ENCODE measurements at places on chromosomes 4 and X.

- no peak for DNase-seq
Observed at GRCh38 chr4:123651066-123651465, 254.5 kb downstream of the SPRY1 start.

- no peak for DNase-seq
Observed at GRCh38 chr4:78659264-78659663, 107.7 kb downstream of the ANXA3 start.

- DNase-seq, result no peak
Observed at GRCh38 chr4:74282926-74283325, 25.3 kb upstream of the EPGN start.

DNA sequence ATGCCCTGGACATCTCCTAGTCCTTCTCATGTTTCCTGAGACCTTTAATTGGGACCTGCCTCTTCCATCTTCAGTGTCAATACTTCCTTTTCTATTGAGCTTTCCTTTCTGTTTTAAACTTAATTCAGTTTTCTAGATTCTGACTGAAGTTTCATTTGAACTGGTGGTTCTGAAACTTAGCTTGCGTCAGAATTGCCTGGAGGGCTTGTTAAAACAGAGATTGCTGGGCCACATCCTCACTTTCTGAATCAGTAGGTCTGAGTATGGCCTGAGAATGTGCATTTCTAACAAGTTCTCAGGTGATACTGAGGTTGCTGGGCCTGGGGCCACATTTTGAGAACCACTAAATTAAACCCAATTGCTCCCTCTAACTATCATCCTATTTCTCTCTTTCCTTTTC lies 152.1 kb upstream of the DGKK start:
- no peak for DNase-seq

DNA sequence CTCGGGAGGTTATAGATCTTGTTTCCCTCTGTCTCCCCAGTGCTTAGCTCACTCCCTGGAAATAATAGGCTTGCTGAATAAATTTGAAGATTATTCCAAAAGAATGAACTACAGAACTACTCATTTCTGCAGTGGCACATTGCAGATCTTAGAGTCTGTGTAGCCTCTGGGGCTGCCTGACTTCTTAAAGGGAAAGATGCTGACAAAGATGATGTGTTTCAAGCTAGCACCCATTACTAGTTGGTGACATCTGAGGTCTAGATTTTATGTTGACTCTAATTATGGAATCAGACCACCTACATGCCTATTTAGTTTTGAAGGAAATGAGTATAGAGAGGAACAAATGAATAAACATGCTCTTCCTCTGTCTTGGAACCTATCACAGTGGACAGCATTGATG lies 123.7 kb upstream of the KCNIP4 start:
- no peak for DNase-seq

DNA sequence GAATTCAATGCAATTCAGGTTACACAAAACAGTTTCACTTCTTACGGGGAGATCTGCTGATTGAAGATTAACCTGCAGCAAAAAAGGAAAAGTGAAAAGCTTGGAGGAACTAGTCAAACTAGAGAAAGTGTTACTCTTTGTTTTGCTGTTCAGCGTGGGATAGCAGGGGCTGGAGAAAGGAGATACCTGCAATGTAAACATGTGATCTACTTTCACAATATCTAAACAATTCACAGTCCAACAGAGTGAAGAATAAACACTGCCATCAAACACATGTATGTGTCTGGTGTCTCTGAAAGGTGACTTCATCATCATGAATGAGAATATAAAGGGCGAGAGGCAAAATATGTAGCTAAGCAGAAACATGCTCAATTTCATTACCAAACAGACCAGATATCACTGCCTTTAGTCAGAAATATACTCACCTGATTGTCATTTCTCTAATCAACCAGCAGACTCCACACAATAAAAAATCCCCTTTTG lies 26.4 kb downstream of the NIPAL1 start:
- DNase-seq, result no peak

DNA sequence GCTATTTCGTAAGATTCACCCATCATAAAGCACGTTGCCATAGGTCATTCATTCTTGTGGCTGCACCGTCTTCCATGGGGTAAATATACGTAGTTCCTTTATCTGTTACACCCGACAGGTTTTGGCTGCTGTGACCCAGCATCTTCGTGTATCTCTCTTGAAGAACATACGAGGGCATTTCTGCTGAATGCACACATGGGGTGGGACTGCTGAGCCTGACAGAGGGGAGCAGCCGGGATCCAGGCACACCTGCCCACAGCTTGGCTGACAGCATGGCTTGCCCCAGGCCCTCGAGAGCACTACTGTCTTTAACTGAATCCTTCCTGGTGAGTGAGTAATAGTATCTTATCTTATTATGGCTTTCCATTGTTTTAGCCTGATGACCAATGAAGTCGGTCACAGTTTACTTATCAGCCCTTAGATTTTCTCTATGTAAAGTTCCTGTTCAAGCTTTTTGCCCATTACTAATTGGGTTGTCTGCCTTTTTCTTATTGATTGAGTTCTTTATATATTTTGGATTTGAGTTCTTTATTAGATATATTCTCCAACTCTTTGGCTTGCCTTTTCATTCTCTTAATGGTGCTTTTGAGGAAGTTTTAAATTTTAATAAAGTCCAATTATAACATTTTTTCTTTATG lies 45.0 kb upstream of the MXD4 start:
- no peak for DNase-seq

- no peak for DNase-seq
Observed at GRCh38 chr4:89298788-89299152, 8.8 kb downstream of the GPRIN3 start.

- DNase-seq, result no peak
Observed at GRCh38 chrX:132748909-132749308, 209.5 kb downstream of the HS6ST2 start.

DNA sequence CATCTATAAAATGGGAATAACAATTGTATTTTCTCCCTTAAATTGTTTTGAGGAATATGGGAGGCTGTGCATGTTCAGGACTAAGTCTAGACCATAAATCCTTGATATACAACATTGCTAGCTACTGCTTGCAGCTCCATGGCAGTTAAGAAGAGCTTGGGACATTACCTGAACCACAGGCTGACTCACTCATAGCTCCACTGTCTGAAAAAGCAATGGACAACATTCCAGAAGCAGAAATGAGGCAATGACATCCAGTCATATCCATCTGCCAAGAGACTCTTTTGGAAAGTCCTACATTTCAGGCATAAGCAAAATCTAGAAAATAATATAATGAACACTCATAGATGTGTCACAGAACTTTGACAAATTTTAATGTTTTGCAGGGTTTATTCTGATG lies 167.3 kb upstream of the LEF1 start:
- DNase-seq, result no peak

DNA sequence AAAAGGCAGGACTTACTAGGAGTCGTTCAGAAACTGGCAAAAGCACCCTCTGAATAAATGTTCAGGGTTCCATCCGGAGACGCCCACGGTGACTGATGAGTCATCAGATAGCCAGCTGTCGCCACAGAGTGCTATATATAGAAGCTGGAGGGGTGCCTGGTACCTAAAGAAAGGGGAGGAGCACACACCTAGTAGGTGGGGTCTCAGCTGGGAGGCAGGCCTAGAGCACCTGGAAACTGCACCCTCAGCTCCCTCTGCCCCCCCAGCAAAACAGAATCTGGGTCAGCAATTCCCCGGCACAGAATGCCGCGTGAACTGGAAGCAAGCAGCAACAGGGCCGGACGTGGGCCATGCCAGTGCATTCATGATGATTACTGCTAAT lies 242.0 kb downstream of the BCOR start:
- DNase-seq, result no peak

DNA sequence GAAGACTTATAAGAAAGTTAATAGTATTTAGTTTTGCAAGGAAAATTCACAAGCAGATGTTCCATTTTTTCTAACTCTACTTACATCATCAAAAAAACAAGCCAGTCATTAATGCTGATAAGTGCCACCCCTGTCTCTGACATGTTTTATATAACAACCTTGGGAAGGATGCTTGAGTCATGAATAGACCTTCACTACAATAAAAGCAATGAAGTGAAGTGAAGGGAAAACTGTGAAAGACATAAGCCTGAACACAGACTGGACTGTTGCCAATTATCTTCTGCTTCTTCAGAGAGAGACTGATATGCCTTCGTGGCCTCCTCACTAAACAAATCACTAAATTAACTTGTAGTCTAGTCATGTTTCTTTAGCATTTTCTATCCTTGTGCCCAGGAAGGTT lies 353.2 kb downstream of the PDHA2 start:
- no peak for DNase-seq

DNA sequence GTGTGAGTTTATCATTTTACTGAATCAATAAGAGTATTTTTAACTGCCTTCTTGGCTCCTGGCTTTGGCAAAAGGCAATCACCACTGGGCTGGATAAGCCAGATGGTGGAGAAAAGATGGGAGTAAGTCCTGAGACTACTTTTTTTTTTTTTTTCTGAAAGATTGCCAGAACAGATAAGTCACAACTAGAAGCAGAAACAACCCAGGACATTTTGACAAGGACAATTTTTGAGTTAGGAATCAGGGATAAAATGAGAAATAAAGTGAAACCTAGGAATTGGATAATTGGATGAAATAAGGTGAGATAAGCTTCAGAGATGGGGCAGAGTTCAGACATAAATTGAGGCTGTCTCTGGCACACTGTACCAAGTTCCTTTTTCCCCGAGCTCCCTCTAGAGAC lies 471.0 kb downstream of the KLHL13 start:
- no peak for DNase-seq

GRCh38 chr4:163762741-163763140 lies 268.3 kb downstream of the TMA16 start:
- no peak for DNase-seq

- DNase-seq, result no peak
Observed at GRCh38 chrX:29662101-29662500, 553.3 kb upstream of the MAGEB2 start.

DNA sequence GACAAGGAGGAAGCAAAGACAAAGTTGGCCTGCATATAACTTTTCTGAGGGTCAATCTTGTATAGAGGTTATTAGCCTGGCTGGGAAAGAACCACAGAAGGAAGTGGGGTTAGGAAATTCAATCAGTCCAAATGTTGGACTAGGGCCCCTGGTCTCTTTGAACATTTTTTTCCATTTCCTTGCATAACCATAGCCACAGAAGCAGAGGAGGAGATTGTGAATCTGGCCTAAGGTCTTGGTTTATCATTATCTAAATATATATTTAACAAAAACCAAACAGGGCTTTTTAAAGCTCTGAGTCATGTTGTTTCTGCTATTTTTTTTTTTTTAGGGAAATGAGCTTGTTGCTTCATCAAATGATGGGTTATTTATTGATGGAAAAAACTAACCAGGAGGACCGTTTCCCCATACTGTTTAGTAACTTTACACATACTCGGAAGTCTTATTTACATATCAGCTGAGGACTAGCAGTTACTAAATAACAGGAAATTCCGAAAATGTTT lies 97.7 kb upstream of the ACSL4 start:
- no peak for DNase-seq

DNA sequence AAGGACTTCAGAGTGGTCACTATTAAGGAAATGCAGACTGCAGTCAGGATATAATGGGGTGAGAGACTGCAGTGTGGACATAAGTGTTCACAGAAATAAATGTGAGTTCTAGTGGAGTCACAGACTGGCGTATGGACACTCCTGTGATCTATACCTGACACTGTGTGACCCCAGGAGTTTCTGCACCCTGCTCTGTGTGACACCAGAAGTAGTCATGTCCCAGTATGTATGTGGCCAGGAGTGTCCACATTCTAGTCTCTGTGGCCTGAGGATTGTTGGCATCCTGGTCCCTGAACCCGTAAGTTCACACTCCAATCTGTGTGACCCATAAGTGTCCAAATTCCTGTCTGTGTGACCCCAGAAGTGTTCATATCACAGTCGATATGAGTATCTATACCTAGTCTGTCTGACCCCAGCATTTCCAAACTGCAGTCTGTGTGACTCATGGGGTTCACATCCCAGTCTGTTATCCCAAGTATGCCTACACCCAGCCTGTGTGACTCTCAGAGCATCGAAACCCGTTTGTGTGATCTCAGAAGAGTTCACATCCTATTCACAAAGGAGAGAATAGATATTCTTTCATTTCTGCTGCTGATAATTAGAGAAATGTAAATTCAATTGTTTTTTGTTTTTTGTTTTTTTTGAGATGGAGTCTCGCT lies 16.3 kb downstream of the WDR13 start:
- DNase-seq, result no peak

- DNase-seq, result no peak
Observed at GRCh38 chr4:100582146-100582545, 64.3 kb upstream of the EMCN start.

- no peak for DNase-seq
Observed at GRCh38 chr4:180794333-180794732, 1448.9 kb upstream of the TENM3 start.

DNA sequence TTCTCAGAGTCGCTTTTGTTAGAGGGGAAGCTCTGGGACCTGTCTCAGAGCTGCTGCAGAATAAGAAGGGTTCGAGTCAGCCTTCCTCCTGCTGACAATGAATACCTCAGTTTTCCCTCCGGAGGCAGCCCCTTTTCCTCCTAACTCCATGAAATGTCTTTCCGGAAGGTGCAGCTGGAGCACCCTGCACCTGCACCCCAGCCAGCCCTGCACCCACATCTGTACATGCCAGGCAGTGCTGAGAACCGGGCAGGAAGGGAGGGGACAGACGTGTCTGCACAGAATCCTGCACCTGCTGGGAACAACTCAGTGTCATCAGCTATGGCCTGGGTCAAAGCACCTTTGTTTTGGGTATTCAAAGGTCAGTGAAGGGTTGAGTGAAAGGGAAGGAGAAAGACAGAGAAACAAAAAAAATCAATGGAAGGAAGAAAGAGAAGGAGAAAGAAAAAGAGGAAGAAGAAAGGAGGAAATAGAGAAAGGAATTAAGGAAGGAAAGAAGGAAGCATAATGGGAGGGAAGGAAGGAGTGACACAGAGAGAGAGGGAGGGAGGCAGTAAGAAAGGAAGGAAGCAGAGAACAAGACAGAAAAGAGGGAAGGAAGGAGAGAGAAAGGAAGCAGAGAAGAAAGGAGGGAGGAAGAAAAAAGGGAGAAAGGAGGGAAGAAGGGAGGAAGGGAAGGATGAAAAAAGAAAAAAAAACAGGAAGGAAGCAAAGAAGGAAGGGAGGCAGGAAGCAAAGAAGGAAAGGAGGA lies 273.7 kb downstream of the DHRSX start:
- no peak for DNase-seq

- no peak for DNase-seq
Observed at GRCh38 chrX:151596282-151596681, 32.8 kb downstream of the PASD1 start.

DNA sequence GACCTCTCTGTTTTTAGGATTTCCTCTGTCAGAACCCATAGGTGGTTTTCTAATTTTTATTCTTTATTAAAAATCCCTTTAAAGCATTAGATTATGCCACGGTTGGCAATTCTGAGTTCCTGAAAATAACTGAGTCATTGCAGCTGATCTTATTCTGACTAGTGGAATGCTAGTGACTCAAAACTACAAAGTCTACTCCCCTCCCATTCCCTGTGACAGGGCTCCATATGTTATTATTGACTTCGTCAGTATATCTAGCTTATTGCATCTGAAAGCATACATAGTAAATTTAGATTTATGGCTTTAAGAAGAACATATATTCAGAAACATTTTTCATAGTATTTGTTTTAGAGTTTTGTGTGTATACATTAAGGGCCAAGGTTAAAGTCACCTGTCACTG lies 38.5 kb downstream of the HERC3 start:
- DNase-seq, result no peak

All from hypothalamus (tissue), 51 donors.